Activated T-cell treated with anti-CD3 and anti-CD28 coated beads, Interleukin-2, amount 50 U/mL, for 24 hours (primary cell): ENCODE measurements at places on chromosomes 6 and 20.
A peak's percentile ranks its signal among the peaks of the same experiment; 100 is the strongest.

DNA sequence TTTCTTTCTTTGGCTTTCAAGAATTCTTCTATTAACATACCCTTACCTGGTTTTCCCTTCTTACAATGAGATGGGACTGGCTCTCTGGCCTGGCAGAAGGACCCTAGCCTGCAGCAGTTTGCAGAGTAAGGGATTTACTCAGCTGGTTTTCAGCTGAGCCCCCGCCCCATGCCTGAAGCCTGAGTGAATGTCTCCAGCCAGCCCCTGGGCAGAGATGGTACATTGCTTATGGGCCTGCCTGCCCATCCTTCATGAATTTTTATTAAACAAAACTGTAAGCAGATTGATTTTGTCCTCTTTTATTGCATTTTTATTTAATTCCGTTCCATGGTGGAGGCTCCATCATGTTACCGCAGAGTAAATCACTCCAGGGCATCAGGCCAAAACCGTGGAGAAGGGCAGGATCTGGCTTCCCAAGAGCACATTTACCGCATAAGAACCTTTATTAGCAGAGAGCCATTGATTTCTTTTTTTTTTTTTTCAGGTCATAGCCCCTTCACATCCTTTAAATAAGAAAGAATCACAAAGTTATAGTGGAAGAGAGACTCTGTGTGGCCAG, 316.2 kb downstream of the DHX35 start:
- no peak for DNase-seq

DNA sequence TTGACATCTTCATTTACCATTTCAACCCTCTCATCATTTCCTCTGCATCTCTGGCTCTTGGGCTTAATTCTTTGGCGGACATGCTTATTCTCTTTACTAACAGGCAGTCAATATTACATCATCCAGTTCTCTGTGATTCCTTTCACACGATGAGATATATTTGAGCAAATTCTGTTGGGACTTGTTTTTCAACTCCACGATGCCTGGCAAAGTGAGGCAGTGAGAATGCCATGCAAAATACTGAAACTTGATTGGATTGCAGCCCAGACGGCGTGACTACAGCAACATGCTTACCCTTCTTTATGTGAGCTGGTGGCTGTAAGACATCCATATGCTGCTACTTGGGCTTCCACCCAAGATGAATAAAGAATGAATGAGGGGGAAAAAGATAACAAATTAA, 101.7 kb upstream of the SPACA1 start:
- no peak for DNase-seq

DNA sequence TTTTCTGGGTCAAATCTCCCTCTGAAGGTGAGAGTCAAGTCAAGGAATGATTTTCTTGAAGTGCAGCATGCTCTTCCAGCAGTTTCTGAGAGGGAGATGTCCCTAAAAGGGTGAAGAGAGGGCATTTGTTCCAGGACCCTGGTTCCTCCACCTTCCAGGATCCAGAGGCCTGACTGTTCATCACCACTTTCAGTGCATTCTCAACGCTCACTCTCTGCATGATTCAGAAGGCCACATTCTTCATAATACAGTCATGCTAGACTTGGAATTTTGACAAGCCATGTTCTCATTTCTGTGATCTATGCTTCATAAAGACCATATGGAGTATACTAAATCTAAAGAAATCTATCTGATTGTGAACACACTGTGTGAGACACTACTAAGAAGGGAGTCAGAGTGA, 85.1 kb downstream of the PDE7B start:
- no peak for DNase-seq

DNA sequence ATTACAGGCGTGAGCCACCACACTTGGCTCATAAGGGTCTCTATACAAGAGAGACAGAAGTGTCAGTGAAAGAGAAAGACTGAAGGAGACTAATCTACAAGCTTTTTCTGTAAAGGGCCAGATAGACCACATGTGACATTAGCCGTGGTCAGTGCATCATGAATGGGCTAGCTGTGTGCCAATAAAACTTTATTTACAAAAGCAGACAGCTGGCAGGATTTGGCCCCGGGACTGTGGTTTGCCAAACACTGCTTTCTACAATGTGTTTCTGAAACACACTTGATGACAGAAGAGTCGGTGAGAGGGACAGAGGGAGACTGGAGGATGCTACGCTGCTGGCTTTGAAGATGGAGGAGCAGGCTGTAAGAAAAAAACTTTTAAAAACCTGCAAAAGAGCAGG, 285.4 kb downstream of the TFAP2C start:
- no peak for DNase-seq

GRCh38 chr6:77880501-77880900, 227.7 kb downstream of the MEI4 start:
- no peak for DNase-seq

DNA sequence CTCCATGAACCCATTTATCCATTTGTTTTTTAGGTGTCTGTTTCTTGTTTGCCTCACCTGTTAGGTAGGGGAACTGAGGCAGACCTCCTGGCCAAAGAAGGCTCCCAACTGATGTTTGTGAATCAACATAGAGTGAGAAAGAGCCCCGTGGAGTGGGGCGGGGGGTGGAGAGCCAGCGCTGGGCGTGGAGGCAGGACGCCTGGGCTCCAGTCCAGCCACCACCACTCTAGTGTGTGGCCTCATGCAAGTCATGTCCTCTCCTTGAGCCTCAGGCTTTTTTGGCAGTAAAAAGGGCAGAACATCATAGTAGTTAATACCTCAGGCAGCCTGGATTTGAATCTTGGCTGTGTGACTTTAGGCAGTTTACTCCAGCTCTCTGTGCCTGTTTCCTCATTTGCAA, 42.2 kb upstream of the SCRT2 start:
- no peak for DNase-seq

DNA sequence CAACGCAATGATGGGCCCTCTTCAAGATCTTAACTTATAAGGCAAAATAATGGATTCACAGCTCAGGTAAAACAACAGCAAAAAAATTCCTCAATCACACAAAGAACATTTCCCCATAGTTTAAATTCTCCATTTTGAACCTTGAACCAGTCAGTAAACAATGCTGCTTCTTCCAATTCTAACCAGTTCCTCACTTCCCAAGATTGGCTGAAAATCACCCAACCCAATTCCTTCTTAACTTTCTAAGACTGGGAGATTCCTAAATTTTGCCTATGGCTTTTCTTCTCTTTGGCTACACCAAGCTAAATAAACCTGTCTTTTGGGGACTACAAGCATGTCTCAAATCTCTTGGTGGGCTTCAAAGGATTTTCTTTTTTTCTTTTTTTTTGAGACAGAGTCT, 3.1 kb upstream of the ZNF451 start:
- no peak for DNase-seq

DNA sequence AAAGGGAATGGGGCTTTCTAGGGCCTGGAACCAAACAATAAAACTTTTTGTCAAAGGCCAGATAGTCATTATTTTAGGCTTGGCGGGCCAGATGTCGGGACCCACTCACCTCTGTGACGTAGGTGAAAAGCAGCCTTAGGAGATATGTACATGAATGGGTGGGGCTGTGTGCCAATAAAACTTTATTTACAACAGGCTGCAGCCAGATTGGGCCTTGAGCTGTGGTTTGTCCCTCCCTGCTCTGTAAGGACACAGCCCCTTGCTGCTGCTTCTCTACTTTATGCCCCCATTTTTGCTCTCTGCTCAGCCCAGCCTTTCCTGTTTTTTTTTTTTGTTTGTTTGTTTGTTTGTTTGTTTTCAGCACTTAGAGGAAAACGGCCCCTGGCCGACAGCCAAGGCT, 32.7 kb downstream of the CDH4 start:
- no peak for DNase-seq

DNA sequence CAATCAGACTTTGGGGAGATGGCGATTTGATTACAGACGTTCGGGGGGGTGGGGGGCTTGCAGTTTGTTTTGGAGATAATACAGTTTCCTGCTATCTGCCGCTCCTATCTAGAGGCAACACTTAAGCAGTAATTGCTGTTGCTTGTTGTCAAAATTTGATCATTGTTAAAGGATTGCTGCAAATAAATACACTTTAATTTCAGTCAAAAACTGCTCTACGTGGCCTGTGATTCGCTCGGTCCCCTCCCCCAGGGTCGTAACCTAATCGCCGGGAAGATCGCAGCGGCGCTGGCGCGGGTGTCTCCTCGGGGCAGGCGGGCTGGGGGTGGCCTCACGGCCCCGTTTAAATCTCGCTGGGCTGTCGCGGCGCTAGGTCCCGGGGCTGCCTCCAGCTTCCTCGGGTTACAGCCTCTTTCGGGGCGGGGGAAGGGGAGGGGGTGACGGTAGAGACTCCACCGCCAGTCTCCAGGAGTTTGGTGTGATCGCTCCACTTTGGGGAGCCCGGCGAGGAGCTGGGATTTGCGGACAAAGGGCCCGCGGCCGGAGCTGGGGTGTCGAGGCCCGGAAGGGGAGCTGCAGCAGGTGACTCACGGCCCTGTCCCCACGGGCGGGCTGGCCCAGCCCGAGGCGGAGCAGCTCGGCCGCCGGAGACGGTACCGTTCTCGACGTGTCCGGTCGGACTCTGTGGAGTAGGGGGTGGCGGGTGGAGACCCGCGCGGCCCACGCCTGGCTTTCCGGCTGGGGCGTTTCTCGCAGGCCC, 4.2 kb downstream of the FOXC1 start:
- DNase-seq, result peak; percentile 45

DNA sequence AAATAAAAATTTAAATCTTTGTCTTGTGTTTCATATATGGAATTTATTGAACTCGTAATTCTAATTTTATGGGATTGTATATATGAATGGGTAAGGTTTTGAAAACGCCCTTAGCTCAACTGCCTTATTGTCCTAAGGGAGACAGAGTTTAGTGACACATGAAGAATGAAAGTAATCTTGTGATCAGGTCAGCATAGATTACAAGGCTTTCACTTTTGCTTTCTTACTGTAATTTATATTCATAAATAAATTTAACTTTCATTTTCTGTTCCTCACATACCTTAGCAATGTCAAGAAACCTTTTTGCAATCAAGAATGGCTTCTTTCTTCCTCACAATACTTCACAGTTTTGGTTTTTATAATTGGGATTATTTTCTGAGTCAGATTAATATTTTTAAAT, 14.4 kb downstream of the KPNA5 start:
- no peak for DNase-seq
